ENCODE measurements at places on chromosomes 6 and 20.

DNA sequence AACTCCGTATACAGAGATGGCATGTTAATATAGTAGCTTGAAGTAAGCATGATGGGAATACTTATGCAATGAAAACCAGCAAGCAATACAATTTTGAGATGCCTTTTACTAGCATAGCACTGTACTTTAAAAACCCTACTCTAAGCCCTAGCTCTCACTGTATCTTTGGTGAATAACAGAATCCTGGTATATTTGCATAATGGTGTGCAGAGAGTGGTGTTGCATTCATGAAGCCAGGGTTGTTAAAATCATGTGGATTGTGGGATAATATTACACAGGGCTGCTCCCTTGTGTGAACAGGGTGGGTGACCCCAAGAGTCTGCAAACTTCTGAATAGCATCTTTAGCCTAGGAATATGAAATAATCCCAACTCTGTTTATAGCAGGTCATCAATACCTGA is 105.2 kb upstream of the BMP2 start:
- no peak for DNase-seq

DNA sequence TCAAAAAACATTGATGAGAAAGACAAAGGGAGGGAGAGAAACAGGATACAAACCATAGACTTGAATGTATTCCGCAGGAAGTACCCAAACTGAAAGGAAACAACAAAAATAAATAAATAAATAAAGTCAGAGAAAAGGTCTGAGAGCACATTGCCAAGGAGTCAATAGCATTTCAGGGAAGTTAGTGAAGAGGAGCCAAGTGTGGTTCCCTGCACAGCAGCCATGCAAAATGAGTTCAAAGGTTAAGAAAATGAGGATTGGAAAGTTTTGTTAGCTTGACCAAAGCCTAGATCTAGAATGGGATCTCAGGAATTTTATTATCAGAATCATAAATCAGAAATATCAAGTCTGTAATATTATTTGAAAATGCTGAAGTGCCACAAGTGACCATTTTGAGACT is 700.0 kb downstream of the MAFB start:
- DNase-seq, result no peak

DNA sequence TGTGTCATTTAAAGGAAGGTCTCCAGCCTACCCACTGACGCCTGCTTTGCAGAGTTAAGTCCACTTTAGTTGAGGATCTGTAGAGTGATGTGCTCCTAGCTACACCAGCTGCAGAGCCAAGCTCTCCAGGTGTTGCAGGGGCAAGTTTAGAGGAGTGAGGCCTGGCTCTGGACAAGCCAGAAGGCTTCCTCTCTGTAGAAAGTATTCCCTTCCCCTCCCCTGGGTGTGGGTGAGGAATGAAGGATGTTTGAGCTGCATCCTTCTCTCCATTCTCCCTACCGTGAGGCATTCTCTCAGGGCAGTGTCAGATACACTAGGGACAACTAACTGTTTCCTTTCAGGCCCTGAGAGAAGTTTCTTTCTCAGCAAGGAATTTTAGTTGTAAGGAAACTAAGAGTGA is 66.5 kb downstream of the ELOVL5 start:
- DNase-seq, result no peak

GRCh38 chr6:46741482-46741881 is 5.3 kb upstream of the ANKRD66 start:
- no peak for DNase-seq

Data from iPS-NIHi11 (cell line).